ENCODE measurements at places on chromosomes 16 and 17.

DNA sequence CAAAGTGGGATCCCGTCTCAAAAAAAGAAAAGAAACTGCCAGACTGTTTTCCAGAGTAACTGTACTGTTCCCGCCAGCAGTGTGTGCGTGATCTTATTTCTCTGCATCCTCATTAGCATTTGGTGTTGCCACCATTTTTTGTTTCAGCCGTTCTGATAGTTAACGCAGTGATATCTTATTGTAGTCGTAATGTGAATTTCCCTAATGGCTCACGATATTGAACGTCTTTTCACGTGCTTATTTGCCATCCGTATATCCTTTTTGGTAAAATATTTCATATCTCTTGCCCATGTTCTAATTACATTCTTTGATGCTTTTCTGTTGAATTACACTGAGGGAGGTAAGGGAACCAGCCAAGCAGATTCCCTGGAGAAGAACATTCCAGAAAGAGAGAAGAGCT is 92.4 kb downstream of the SEC14L1 start:
- no peak for DNase-seq

DNA sequence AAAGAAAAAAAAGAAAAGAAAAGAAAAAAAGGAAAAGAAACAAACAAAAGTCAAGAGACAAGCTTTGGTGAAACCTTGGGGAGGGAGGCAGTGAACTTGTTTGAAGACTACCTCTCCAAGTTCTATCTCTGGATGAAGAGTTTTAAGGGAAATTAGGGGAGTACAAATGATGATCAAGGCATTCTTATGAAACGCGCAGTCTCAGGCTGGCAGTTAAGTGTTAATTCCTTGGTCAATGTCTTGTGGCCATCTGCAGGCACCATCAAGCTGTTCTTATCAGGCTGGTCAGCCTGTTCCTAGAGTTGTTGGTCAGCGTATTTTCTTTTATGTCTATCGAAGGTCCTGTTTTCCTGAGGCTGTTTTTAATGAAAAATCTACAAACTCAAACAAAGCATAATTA is 8.2 kb upstream of the DRG2 start:
- no peak for DNase-seq

GRCh38 chr16:8874388-8874787 is 5.6 kb upstream of the CARHSP1 start:
- peak; percentile 38 for DNase-seq

DNA sequence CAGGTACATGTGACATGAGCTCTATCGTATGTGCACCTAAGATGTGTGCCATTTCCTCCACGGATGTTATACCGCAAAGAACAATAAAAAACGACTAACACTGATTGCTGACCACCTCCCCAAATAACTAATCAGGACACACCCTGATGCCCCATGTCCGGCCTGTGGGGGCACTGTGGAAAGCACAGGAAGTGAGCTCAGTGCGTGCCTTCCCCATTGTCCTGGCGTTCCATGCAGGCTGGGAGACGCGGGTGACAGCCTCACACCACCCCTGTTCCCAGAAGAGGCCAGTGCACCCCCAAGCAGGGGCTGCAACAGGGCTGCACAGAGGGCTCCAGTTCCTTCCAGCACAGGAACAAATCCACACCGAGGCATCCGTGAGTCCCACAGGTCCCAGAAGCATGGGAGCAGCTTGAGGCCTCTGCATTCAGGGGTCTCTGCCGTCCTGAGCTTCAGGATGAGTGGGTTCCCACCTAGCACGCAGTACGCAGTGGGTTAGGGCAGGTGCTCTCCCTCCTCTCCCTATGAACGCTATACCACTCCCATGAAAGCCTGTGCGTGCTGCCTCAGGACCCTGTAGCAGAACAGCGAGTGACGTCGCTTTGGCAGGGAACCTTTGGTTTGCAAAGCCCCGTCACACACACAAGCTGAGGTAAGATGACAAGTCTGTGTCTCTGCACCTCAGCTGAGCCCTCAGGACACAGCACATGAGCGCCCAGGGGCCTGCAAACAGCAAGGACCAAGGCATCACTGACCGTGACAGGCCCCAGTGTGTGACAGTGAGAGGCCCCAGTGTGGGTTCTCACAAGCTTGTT is 117.7 kb downstream of the ZNF778 start:
- DNase-seq: no peak

- no peak for DNase-seq
Measured at GRCh38 chr16:21963887-21964286, 10.7 kb downstream of the UQCRC2 start.

All from fibroblast of skin of left biceps (primary cell).